Natural killer cell treated with Interleukin-12 subunit alpha and Interleukin-12 subunit beta and Interleukin-15 and Interleukin-18, amount 100 ng/mL, for 72 hours (primary cell): ENCODE measurements at places on chromosomes 13 and 19.

GRCh38 chr19:51158474-51159129 is 16.5 kb downstream of the SIGLEC7 start:
- H3K4me1 ChIP-seq = peaks cover 21% of the 10 kb centered on the region
- no peak overlapping the region for H3K27ac ChIP-seq
- H3K4me3 ChIP-seq = no peak overlapping the region
- DNase-seq = peak; percentile 77
- H3K36me3 ChIP-seq = no peaks in the 10 kb centered on the region
- no peaks in the 10 kb centered on the region for H3K27me3 ChIP-seq

- H3K4me3 ChIP-seq = peak within 1 kb of the TSS; percentile 35
- DNase-seq = no peak
- peaks cover 4% of the 10 kb centered on the region for H3K36me3 ChIP-seq
- peaks cover 6% of the 10 kb centered on the region for H3K4me1 ChIP-seq
Measured at GRCh38 chr19:51064534-51065220, at the start of gene KLK13. TSS of gene KLK13 (minus strand) at chr19:51065092. CDS start at chr19:51065067, 25 bp downstream.

DNA sequence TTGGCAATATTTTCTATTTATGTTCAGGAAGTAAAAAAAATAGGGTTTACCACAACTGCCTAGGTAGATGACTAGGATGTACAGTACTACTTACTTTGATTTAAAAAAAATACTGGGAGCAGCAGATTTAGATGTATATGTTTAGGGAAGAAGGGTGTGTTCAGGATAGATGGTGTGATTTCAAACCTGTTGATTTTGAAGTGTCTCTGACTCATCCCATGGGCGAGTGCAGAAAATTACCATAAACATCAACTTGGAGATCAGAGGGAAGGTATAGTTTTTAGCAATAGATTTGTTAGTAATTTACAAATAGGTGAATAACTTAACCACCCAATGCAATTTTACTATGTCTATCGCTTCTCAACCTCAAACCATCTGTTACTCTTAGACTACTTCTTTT is 214.8 kb downstream of the NDFIP2 start:
- H3K27ac ChIP-seq = no peak overlapping the region
- peaks cover 8% of the 10 kb centered on the region for H3K27me3 ChIP-seq
- DNase-seq = no peak
- no peaks in the 10 kb centered on the region for H3K36me3 ChIP-seq
- H3K4me1 ChIP-seq = no peaks in the 10 kb centered on the region

DNA sequence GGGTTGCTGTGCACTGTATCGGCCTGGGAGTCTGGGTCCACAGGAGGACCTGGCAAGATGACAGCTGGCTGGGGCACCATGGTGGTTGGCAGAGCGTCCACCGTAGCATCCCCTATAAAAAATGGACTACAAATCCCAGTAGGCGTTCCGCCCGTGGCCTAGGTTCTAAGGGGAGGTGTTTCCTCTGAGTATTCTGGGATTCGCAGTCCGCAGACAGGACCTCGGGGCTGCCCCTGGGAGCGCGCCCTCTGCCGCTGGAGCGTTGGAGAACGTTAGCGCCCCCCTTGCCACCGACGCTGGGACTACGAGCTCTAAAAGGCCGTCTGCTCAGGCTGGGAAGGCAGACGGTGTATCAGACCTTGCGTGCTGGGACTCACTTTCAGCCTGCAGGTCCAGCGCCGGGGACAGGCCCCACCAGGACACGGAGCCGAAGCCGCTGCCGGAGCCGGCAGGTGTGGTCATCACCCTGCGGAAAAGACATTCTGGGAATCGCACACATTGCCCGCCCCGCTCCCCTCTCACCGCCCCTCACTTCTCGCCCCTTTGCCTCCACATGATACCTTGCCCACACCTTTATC is 372 bp downstream of the DNAAF3 start:
- H3K4me3 ChIP-seq = peak overlapping the region; percentile 75
- DNase-seq = no peak
- peaks cover 10% of the 10 kb centered on the region for H3K4me1 ChIP-seq
- peaks cover 5% of the 10 kb centered on the region for H3K36me3 ChIP-seq
- H3K27ac ChIP-seq = peak overlapping the region; percentile 52

- H3K27ac ChIP-seq = no peak overlapping the region
- no peaks in the 10 kb centered on the region for H3K36me3 ChIP-seq
- DNase-seq = no peak
Measured at GRCh38 chr19:48497728-48498594, 13.7 kb downstream of the LMTK3 start.
